ENCODE measurements at places on chromosomes 7 and 10.
A peak's percentile ranks its signal among the peaks of the same experiment; 100 is the strongest.

- H3K27me3 ChIP-seq, result no peaks in the 10 kb centered on the region
- no peak overlapping the region for H3K27ac ChIP-seq
- peak; percentile 23 for DNase-seq
- no peak overlapping the region for H3K4me3 ChIP-seq
Observed at GRCh38 chr10:104498347-104499081, 142.6 kb upstream of the SORCS3 start.

DNA sequence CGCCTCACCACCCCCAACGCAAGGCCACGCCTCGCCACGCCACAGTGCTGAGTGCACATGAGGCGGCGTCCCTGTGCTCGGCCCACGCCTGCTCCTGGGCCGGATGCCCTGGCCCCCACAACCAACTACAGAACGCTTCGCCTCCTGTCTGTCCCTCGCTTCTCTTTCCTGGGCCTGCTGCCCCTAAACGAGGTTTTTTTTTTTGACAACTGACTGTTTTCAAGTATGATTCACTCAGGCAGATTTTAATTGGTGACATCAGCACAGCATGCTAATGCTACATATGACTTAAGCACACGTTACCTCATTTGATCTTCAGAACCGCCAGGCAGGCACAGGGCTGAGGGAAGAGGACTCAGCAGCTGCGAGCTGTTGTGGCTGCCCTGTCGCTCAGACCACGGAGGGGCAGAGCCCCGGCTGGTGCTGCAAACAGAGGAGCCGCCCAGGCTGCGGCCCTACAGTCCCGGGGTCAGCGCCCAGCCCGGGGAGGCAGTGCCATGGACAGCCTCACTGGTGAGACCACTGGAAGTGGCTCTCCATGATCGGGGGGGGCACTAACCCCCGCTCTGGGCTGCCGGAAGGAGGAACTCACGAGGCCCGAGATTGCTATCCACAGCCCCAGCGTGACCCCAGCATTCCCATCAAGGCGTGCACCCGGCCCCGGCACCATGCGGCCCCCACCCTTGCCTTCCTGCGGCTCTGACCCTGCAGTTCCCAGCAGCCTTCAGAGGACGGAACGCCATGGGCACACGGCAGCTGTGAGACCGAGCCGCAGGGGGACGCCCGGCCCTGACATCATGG lies 212.8 kb downstream of the MAD1L1 start:
- no peak overlapping the region for H3K4me3 ChIP-seq
- no peaks in the 10 kb centered on the region for H3K27me3 ChIP-seq
- DNase-seq, result no peak
- no peaks in the 10 kb centered on the region for H3K4me1 ChIP-seq
- no peaks in the 10 kb centered on the region for H3K36me3 ChIP-seq

- no peaks in the 10 kb centered on the region for H3K27me3 ChIP-seq
- peaks cover 33% of the 10 kb centered on the region for H3K36me3 ChIP-seq
- H3K4me3 ChIP-seq, result no peak overlapping the region
Observed at GRCh38 chr7:149071641-149072437, 18.7 kb downstream of the ZNF786 start.

- H3K4me1 ChIP-seq, result peaks cover 20% of the 10 kb centered on the region
- H3K27me3 ChIP-seq, result no peaks in the 10 kb centered on the region
- DNase-seq, result no peak
- peaks cover 9% of the 10 kb centered on the region for H3K36me3 ChIP-seq
- H3K27ac ChIP-seq, result no peak overlapping the region
Observed at GRCh38 chr10:124497196-124497881, 35.7 kb downstream of the LHPP start.

GRCh38 chr7:106139265-106140251 lies 27.4 kb upstream of the SYPL1 start:
- no peak overlapping the region for H3K27ac ChIP-seq
- no peaks in the 10 kb centered on the region for H3K27me3 ChIP-seq
- no peak overlapping the region for H3K4me3 ChIP-seq
- DNase-seq, result no peak
- H3K36me3 ChIP-seq, result no peaks in the 10 kb centered on the region
- 0 out of 2 replicates have a peak, but pooled peaks cover 4% of the 10 kb centered on the region for H3K4me1 ChIP-seq

DNA sequence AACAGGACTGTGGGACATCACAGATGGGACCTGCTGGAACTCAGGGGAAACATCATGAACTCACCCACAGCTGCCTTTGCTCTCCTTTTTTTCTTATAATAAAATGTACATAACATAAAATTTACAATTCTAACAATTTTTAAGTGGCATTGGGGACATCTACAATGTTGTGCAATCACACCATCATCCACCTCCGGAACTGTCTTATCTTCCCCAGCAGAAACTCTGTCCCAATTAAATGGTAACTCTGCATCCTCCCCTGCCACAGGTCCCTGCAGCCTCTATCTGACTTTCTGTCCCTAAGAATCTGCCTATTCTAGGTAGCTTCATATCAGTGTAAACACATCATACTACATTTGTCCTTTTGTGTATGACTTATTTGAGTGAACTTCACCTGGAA lies 19.4 kb upstream of the TMEM72 start:
- H3K4me3 ChIP-seq, result no peak overlapping the region
- no peak for DNase-seq
- no peaks in the 10 kb centered on the region for H3K36me3 ChIP-seq
- no peaks in the 10 kb centered on the region for H3K4me1 ChIP-seq
- no peak overlapping the region for H3K27ac ChIP-seq

DNA sequence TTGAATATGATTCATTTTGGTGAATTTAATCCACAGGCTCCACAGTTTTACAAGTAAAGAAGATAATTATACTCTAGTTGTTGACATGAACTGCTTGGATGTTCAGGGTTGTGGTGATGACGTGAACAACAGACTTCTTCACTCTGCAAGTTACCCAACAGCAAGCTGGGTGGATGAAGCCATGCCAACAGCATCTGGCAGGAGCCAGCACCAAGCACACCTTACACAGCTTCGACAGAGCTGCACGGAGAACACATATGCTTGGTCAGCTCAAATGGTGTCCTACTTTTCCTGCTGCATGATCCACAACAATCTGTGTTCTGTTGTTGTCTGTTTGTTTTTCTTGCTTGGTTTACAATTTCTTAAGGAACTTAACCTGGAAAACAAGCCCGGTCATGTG lies 9.8 kb downstream of the NOD1 start:
- no peak overlapping the region for H3K4me3 ChIP-seq
- H3K4me1 ChIP-seq, result peaks cover 14% of the 10 kb centered on the region
- no peaks in the 10 kb centered on the region for H3K27me3 ChIP-seq
- no peak for DNase-seq

DNA sequence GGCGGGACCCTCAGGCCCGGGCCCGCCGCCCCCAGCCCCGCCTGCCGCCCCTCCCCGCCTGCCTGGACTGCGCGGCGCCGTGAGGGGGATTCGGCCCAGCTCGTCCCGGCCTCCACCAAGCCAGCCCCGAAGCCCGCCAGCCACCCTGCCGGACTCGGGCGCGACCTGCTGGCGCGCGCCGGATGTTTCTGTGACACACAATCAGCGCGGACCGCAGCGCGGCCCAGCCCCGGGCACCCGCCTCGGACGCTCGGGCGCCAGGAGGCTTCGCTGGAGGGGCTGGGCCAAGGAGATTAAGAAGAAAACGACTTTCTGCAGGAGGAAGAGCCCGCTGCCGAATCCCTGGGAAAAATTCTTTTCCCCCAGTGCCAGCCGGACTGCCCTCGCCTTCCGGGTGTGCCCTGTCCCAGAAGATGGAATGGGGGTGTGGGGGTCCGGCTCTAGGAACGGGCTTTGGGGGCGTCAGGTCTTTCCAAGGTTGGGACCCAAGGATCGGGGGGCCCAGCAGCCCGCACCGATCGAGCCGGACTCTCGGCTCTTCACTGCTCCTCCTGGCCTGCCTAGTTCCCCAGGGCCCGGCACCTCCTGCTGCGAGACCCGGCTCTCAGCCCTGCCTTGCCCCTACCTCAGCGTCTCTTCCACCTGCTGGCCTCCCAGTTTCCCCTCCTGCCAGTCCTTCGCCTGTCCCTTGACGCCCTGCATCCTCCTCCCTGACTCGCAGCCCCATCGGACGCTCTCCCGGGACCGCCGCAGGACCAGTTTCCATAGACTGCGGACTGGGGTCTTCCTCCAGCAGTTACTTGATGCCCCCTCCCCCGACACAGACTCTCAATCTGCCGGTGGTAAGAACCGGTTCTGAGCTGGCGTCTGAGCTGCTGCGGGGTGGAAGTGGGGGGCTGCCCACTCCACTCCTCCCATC lies 82.7 kb downstream of the PAX2 start:
- peaks cover 26% of the 10 kb centered on the region for H3K4me1 ChIP-seq
- H3K27me3 ChIP-seq, result peaks cover 100% of the 10 kb centered on the region
- H3K36me3 ChIP-seq, result no peaks in the 10 kb centered on the region
- H3K27ac ChIP-seq, result no peak overlapping the region
- peak; percentile 77 for DNase-seq

- no peaks in the 10 kb centered on the region for H3K36me3 ChIP-seq
- no peaks in the 10 kb centered on the region for H3K4me1 ChIP-seq
Observed at GRCh38 chr7:26459540-26460193, 168.0 kb downstream of the SNX10 start.

DNA sequence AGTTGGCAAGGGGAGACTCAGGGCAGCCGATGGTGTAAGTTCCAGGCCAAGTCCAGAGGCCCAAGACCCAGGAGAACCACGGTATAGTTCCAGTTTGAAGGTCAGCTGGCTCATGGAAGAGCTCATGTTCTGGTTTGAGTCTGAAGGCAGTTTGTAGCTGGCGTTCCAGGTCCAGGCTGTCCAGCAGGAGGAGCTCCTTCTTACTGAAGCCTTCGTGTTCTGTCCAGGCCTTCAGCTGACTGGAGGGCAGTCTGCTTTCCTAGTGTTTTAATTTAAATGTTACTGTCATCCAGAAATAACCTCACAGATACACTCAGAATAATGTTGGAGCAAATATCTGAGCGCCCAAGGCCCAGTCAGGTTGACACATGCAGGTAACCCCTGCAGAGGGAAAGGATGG lies 4.2 kb downstream of the SUN1 start:
- H3K36me3 ChIP-seq, result peaks cover 6% of the 10 kb centered on the region
- peak overlapping the region; percentile 61 for H3K27ac ChIP-seq
- peak; percentile 37 for DNase-seq
- no peak overlapping the region for H3K4me3 ChIP-seq

- no peak for DNase-seq
- H3K27me3 ChIP-seq, result no peaks in the 10 kb centered on the region
- H3K36me3 ChIP-seq, result no peaks in the 10 kb centered on the region
- no peak overlapping the region for H3K27ac ChIP-seq
Observed at GRCh38 chr7:104998040-104998752, 15.8 kb upstream of the KMT2E start.

DNA sequence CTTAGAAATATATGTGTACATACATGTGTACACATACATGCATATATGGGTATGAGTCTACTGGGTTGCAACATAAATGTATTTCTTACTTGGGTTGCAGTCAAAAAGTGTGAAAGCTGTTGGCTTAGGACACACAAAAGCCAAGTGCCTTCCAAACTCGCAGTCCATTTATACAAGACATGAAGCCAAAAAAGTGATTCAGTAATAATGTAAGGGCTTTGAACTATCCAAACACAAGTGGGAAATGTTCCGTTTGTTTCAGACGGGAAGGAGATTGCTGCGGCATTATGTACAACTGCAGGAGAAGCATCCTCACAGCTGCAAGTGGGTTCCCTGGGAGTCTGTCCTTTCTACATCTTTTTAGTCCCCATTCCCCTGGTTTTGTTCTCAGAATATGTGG lies 513.6 kb downstream of the SORCS3 start:
- no peak overlapping the region for H3K4me3 ChIP-seq
- no peak for DNase-seq
- H3K36me3 ChIP-seq, result no peaks in the 10 kb centered on the region

DNA sequence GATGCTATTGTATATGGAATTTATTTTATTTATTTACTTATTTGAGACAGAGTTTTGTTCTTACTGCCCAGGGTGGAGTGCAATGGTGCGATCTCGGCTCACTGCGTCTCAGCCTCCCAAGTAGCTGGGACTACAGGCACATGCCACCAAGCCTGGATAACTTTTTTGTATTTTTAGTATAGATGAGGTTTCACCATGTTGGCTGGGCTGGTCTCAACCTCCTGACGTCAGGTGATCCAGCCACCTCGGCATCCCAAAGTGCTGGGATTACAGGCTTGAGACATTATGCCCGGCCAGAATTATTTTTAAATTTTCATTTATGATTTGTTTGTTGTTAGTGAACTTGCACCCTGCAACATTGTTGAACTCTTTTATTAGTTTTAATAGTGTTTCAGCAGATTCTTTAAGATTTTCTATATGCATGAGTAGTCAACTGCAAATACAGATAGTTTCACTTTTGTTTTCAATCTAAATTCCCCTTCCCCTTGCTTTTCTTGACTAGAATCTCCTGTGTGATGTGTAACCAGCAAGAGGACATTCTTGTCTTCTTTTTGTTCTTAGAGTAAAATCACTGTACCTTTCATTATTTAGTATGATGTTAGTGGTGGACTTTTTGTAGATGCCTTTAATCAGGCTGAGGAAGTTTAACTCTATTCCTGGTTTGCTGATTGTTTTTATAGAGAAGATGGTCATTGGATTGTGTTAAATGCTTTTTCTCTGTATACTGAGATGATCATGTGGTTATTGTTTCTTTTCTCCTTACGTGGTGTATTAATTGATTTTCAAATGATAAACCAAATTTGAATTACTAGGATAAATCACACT lies 27.8 kb downstream of the ZNF33A start:
- no peaks in the 10 kb centered on the region for H3K36me3 ChIP-seq
- no peak overlapping the region for H3K4me3 ChIP-seq
- no peak overlapping the region for H3K27ac ChIP-seq
- no peaks in the 10 kb centered on the region for H3K27me3 ChIP-seq
- no peak for DNase-seq
- no peaks in the 10 kb centered on the region for H3K4me1 ChIP-seq

DNA sequence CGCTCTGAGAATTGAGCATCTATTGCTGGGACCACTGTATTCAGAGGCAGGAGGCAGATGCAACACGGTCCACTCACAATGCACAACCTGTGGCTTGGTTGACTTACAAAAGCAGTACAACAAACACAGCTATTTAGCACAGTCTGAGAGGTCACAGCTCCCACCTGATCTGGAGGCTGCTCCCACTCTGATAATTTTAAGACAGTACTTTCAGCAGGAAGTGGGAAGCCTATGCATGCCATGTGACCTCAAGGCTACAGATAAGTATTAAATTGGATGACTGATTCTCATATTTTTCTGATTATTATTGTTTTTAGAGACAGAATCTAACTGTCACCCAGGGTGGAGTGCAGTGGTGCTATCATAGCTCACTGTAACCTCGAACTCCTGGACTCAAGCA lies 659.3 kb downstream of the PARD3 start:
- H3K4me1 ChIP-seq, result peaks cover 4% of the 10 kb centered on the region
- H3K36me3 ChIP-seq, result no peaks in the 10 kb centered on the region
- no peak for DNase-seq
- H3K27me3 ChIP-seq, result no peaks in the 10 kb centered on the region

- H3K4me3 ChIP-seq, result no peak overlapping the region
- no peaks in the 10 kb centered on the region for H3K27me3 ChIP-seq
- no peaks in the 10 kb centered on the region for H3K4me1 ChIP-seq
Observed at GRCh38 chr10:132551093-132551807, 13.7 kb downstream of the INPP5A start.

- H3K36me3 ChIP-seq, result no peaks in the 10 kb centered on the region
- DNase-seq, result no peak
- H3K27me3 ChIP-seq, result no peaks in the 10 kb centered on the region
- H3K27ac ChIP-seq, result no peak overlapping the region
- H3K4me3 ChIP-seq, result no peak overlapping the region
Observed at GRCh38 chr7:151834271-151835035, 42.5 kb downstream of the PRKAG2 start.

Measured in GM23338 (cell line).